Stimulated activated CD8-positive, alpha-beta memory T cell treated with anti-CD3 and anti-CD28 coated beads, Interleukin-15, amount 100 ng/mL, for 24 hours (primary cell): ENCODE measurements at places on chromosomes 12 and 14.

GRCh38 chr14:61622051-61622450, 73.3 kb upstream of the HIF1A start:
- DNase-seq, result no peak

DNA sequence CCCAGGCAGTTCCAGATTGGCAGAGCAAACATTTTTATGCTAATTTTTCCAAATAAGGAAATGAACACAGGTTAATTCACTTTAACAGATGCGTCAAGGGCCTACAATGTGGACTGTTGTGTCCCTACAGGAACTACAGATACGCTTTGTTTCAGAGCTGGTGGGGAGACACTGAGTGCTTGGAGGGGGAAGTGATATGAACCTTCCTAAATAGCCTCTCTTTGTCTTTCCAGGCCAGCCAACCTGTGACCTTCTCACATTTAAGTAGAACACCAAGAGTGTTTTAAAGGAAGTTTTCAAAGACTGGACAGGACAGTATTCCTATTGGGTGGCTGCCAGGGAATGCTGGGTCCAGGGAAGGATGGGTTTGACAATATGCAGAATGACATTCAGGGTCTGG, 141.3 kb downstream of the ZNF664 start:
- DNase-seq, result no peak

- no peak for DNase-seq
These were observed 413.5 kb upstream of the SEL1L start for GRCh38 chr14:81946834-81947798.

GRCh38 chr14:24439830-24440605, 2.6 kb downstream of the SDR39U1 start:
- DNase-seq, result no peak
